ENCODE measurements at places on chromosomes 7 and 10. TPM values are rescaled to one million over a fixed set of nuclear protein-coding genes. Genes with fewer than 3 reads are reported as not detected.

The OR2A5 gene
- total RNA-seq: not detected

The MYL7 gene
- not detected for total RNA-seq

The LIPK gene
- not detected for total RNA-seq

The BTRC gene
- 11.6 TPM for total RNA-seq

The PLA2G12B gene
- 0.09 TPM for total RNA-seq

The CYP2C18 gene
- total RNA-seq: not detected

The ZPBP gene
- total RNA-seq: not detected

The TACR2 gene
- 0.09 TPM for total RNA-seq

The POMZP3 gene
- total RNA-seq: 3.4 TPM

The PLEKHA1 gene
- 44.5 TPM for total RNA-seq

All from dermis blood vessel endothelial cell (primary cell).